ENCODE measurements at places on chromosomes 3 and 15.

DNA sequence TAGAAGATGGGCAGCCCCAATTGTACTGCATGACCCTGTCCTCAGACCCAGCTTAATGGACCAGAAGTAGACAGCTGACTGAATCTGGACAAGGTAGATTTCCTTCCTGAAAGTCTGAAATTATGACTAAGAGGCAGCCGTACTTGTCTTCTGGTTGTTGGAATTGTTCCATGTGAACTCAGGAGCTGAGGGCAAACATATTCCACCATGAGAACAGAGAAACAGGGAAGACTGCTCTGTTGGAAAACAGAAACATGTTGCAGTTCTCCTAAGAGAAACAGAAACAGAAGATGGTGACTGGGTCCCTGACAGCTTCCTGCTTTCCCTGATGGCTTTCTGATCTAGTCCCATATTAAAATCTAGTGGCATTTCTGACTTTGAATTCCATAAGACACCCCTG is 24.1 kb downstream of the POPDC2 start:
- DNase-seq = no peak

DNA sequence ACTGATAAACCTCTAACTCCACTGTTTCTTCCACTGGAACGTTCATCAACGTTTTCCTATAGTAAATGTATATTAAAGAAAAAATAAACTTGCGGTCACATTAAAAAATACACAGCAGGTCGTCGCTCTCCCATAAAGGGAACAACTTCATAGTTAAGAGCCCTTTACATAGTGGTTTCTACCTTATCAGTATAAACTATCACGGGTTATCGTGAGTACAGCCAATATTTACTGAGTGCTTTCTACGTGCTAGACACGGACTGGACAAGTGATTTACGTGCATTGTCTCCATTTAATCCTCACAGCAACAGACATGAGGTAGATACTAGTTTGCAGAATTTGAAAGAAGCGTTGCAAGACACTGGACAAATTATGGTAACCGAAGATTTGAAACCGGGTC is 964 bp upstream of the TASOR start:
- no peak for DNase-seq

GRCh38 chr15:77494073-77494867 is 73.6 kb downstream of the HMG20A start:
- DNase-seq = no peak

DNA sequence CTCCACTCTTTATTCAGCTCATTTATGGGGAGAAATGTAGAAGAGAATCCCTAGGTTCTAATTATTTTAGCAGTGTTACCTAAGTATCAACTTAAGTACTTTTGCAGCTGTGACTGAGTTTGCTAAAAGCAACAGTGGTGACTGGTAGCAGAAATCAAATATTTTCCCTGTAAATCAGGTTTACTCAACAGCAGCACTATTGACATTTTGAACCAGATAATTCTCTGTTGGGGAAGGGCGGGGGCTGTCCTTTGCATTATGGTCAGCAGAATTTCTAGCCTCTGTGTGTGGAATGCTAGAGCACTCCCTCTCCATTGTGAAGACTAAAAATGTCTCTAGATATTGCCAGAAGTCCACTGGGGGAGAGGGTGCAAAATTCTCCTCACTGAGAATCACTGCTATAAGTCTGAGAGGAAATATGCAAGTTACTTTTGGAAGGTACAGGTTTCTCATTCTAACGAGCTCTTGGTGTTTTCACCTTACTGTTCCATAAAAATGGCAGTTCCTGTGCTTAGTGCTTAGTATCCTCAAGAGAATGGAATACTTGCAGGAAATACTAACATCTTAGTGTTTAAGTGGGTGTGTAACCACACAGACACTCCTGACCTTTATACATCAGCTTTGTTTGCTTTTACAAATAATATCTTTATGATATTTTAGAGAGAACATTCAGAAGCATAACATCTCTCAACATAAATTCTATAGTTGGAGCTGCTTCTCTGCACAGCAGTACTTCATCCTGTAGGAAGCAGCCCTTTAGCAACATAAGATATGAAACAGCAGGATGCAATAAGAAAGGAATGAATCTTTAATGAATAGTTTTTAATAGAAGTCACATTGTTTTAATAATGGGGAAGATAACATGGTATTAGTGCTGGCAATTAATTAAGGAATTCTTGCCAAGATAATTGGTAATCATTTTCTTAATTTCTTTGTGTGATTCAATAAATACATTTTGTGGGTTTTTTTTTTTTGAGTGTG is 246.5 kb upstream of the GOLIM4 start:
- DNase-seq = no peak

GRCh38 chr3:138361561-138361971 is 13.2 kb downstream of the MRAS start:
- DNase-seq = no peak

DNA sequence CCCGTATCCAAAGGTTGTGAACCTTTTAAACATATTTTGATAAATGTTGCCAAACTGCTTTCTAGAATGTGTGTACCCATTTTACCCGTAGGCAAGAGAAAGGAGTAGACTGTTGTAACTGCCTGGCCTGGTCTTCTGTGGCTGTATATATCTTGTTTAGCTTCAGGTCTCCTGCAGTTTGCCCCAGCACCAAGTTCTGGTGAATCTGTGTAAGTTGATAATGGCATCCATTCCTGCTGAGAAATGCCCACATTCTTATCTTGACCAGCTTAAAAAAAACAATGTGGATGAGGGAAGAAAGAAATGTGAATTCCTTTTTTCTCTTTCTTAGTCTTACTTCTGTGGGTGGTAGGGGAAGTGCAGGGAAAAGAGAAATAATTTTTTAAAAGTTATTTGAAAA is 53.3 kb upstream of the TLE3 start:
- no peak for DNase-seq

DNA sequence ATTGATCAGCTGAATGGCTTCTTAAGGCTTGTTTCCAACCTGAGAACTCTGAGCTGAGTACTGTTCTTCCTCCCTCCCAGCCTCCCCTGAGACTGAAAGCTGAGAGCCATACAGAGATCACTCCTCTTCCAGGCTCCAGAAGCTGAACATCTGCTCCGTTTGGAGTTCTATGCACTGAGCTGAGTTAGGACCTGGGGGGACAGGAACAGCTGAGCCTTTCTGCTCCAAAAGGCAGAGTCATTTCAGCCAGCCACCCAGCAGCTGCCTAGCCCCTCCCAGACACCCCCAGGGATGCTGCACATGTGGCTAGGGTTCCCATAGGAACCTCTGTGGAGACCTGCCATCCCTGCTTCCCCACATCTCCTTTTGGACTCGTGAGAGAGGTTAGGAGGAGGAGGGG is 64.2 kb upstream of the GLCE start:
- no peak for DNase-seq

GRCh38 chr3:122003606-122004005 is 18.4 kb downstream of the ILDR1 start:
- no peak for DNase-seq

DNA sequence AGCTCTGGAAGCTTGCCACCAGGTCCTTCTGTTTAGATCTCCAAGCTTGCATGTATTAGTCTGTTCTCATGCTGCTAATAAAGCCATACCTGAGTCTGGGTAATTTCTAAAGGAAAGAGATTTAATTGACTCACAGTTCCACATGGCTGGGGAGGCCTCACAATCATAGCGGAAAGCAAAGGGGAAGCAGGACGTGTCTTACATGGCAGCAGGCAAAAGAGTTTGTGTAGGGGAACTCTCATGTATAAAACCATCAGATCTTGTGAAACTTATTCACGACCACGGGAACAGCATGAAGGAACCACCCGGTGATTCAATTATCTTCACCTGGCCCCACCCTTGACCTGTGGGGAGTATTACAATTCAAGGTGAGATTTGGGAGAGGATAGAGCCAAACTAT is 147.0 kb upstream of the PROK2 start:
- no peak for DNase-seq

- no peak for DNase-seq
Measured at GRCh38 chr3:150446470-150446977, 38.4 kb downstream of the TSC22D2 start.

DNA sequence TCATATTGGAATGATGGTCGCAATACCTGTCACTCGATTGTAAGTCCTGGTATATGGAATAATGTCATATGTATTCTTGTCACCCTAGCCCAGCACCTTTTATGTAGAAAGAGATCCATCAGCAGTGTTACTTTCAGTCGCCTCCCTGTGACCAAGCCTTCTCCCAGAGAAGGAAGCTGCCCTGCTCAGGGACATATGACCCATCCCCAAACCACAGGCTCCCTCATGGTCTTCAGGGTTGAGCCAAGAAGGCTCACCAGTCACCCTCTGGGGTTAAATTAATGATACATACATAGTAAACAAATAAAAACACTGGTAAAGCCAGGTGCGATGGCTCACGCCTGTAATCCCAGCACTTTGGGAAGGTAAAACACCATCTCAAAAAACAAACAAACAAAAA is 4.6 kb upstream of the MFGE8 start:
- no peak for DNase-seq

DNA sequence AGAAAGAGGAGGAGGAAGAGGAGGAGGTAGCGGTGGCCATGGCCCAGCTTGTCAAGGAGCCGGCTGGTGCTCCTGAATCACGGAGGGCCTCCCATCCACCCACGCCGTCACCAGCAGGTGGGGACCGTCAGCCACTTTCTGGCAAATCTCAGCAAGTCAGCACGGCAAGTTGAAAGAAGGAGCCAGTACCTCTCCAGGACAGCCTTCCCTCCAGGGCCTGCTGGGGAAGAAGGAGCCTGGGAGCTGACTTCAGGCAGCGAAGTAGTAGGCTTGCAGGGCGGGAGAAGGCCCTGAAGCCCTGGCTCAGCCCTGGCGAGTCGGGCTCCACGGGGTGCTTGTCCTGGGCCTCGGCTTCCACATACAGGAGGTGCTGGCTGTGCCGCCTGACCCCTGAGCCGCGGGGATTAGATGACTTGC is 99.2 kb upstream of the TRPM1 start:
- no peak for DNase-seq

DNA sequence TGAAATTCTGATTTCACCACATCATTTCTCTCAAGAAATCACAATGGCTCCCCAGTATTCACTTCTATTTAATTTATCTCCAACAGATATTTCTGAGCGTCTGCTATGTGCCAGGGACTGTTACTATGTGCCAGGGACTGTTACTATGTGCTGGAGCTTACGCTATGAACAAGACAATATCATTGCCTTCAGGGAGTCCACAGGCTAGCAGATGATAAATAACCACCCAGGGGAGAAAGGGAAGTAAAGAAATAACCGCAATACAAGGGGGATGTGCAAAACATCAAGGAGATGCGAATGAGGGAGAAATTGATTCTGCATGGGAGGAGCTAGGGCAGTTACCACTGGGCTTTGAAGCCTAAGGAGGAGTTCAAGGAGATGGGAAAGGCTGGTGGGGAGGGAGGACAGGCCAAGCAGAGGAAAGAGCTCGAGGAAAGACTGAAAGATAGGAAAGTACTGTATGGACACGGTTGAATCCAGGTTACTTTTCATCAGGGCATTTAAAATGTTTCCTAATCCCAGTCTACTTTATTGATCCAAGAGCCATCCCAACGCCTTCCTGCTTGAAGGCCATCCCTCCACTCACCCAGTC is 2.5 kb downstream of the THSD4 start:
- no peak for DNase-seq

DNA sequence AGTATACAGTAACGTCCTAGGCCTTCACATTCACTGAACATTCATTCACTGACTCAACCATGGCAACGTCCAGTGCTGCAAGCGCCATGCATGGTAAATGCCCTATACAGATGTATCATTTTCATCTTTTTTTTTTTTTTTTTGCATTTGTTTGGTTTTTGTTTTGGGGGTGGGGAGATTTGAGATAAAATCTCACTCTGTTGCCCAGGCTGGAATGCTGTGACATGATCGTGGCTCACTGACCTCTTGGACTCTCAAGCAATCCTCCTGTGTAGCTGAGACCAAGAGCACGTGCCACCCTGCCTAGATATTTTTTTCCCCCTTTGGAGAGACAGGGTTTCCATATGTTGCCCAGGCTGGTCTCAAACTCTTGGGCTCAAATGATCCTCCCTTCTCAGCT is 37.4 kb downstream of the SUSD5 start:
- DNase-seq = no peak

DNA sequence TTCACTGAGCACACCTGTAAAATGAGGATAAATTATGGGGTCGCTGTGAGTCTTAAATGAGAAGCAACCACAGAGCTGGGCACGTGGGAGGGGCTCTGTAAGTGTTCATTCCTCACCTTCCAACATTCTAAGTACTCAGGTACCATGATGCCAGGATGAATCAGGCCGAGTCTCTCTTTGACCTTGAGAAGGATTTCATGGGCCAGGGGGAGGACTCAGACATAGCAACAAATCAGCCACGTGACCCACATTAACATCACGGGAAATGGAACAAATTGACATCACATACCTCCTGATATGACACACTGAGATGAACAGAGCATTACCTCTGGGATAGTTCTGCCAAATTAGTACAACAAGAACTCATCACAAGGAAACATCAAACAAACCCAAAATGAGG is 35.2 kb upstream of the USP3 start:
- no peak for DNase-seq

GRCh38 chr3:194886836-194887235 is 201.2 kb downstream of the FAM43A start:
- DNase-seq = no peak

DNA sequence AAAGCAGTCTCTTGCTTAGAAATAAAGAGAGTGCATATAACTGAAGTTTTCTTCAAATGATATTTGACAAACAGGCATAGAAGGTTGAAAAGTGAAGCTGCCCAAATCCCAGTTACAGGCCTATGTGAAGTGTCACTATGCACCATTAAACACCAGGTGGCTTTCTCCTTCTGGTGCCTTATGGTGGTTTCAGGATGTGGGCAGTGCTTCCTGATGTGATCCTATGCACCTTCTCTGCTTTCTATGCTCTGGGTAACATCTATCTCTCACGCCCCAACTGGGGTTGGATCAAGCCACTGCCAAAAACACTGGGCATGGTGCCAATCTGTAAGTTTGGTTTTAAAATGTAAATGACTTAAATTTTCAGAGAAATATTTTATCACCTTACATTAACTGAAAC is 744.7 kb downstream of the TUSC7 start:
- DNase-seq = no peak

- DNase-seq = no peak
Measured at GRCh38 chr3:138460536-138461205, 26.3 kb downstream of the ESYT3 start.

DNA sequence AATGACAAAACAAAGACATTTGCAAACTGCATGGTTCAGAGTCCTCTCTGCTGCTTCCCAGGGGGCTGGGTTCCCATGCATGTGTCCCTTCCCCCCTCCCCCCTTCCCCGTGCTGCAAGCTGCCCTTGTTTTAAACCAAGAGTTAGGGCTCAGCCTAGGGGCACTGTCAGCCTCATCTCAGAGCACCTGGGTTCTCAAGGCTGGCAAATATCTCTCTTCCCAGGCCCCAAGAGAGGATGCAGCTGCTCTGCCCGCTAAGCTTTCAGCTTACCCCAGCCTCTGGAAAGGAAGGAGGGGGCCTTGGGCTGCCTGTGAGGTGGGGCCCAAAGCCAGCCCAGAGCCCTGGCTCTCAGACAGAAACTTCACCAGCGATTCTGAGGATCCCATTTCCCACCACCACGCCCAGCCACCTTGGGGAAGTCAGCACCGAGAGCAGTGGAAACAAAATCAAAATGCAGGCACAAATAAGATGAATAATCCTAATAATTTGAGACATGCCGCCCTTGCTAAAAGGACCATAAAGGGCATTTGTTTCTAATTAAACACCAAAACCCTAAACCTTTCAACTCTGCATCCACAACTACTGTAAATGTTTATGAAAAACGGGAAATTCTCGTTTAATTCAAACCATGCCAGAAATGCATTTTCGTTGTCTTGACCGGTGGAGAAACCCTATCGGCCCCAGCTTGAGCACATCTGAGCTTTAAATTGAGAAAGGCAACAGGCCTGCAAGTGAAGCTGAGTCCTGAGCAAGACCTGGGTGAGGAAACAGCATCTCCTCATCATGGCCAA is 67.7 kb upstream of the WNT5A start:
- no peak for DNase-seq
